Stimulated activated CD8-positive, alpha-beta memory T cell treated with anti-CD3 and anti-CD28 coated beads, Interleukin-15, amount 100 ng/mL, for 48 hours (primary cell): ENCODE measurements at places on chromosomes 11 and 22.

DNA sequence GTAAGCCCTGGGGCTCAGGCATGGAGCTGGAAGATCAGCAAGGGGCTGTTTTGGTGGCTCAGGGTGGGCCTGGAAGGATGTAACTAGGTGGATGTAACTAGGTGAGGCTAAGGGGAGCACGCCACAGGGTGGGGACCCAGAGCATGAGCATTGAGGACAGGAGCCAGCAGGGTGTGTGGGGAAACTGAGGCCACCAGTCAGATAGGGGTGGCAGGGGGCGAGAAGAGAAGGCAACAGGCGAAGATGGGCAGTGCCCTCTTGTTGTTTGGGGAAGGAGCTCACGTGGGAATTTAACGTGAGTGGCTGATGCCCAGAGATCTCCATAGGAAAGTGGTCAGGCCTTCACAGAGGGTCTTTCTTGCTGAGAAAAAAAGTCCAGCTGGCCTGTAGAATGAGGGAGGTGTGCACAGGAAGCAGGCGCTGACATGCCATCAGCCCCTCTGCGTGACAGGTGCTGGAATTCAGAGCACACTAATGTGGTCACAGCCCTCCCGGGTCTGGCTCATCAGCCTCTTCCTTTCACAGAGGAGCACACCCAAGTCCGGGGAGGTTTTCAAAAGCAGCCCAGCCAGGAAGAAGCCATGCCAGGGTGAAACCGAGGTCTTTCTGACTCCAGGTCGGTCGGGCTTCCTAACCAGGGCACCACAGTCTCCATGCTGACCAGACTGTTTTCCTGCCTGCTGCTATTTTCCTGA is 54.6 kb upstream of the PAX6 start:
- DNase-seq: no peak

DNA sequence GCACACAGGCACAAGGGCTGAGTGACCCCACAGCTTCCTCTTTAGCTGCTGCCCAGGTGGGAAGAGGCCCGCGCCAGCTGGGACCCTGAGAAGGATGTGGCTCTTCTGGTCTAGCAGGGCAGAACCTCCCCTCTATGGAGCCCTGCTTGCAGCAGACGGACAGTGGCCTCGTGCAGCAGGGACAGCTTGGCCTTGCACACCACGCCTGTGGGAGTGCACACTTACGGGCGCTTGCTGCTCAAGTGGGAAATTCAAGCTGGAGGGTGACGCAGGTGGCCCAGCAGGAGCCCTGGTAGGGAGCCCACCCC is 971.4 kb downstream of the BRD1 start:
- no peak for DNase-seq

DNA sequence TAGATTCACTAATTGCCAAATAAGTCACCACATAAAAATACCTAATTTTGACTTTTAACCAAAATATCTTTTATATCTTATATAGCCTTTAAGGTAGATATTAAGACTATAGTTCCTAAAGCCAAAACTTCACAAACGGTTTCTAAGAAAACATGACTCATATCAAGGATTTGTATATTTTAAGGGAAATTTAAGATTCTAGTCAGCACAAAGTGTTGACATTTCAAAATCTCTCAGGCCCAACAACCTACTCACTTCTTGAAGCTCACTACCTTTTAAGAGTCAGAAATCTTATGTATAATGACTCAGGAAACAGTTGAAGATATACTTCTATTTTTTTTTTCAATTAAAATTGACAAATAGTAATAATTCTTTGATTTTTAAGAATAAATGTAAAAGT is 221.9 kb downstream of the SBF2 start:
- DNase-seq: no peak

GRCh38 chr22:39722032-39722325 is 151.4 kb downstream of the CACNA1I start:
- DNase-seq: no peak

- DNase-seq: no peak
These were observed 26.3 kb downstream of the MEI1 start for GRCh38 chr22:41725510-41726110.

DNA sequence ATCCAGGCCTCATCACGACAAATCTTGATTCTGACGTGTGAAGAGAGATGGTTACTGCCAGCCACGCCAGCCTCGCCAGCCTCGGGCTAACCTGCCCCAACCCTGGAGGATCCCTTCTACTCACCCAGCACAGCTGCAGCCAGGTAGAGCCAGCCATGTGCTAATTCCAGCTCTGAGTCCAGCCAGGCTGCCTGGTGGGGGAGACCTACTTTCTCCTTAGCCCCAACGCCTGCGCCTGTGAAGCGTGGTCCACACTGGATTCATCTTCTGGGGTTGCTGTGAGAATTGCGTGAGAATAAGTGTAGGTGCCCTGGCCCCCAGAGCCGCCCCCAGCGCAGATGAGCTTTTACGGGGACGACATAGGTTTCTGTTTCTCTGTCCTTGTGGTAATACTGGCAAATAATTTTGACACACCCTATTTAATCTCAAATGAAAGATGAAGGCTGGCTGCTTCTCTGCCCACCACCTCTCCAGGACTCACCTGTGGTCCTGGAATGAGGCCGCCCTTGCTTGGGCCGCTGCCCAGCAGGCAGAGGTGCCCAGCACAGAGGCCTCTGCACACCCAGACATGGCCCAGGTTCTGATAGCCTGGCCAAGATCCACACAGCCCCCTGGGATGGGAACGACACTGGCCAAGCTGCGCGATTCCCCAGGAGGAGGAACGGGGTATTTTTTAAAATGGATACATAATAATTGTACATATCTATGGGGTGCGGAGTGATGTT is 528.4 kb downstream of the TBC1D22A start:
- no peak for DNase-seq

DNA sequence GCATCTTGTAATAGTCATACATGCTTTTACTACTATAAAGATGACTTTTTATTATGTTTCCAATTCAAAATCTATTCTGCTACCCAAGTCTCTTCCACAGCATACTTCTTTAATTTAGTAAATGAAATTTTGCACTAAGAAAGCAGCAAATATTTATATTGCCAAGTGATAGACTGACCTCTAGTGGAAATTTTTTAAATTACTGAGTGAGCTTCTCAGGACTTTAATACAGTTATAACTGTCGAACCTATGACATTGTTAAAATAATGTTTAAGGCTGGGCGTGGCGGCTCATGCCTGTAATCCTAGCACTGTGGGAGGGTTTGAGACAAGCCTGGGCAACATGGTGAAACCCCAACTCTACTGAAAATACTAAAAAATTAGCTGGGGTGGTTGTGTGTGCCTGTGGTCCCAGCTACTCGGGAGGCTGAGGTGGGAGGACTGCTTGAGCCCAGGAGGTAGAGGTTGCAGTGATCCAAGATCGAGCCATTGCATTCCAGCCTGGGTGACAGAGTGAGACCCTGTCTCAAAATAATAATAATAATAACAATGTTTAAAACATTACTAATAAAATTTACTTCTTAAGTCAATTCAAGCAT is 27.3 kb downstream of the STK33 start:
- DNase-seq: no peak

DNA sequence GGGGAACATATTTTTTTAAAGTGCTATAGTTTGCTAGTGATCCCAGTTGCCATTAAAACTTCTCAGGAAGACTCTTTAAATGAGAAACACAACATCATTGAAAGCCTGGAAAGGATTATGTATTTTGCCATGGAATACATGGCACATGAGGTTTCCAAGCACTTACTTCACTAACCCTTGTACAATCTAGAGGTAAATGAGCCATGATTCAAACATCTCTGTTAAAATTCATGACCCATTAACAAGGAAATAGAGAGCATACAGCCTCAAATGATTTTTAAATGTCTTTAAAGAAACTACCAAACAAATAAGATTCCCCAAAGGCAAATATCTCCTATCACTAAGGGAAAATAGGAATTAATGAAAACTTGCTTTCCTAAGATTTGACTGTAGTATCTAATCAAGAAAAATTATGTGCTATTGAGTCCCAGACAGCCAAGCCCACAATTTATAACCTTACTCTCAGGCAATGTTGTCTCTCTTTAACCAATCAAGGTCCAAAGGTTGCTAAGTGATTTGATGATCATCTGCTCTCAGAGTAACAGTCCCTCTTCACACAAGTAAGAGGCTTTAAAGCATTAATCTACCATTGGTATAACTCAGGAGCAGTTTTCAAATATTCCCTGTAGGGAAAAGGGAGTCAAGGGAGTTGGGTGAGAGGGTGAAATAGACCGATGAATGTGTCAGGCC is 92.0 kb upstream of the DDI1 start:
- no peak for DNase-seq

- no peak for DNase-seq
These were observed 78.6 kb downstream of the RTL6 start for GRCh38 chr22:44419429-44419828.

- DNase-seq: no peak
These were observed 14.4 kb upstream of the CDC42EP1 start for GRCh38 chr22:37545703-37546436.

DNA sequence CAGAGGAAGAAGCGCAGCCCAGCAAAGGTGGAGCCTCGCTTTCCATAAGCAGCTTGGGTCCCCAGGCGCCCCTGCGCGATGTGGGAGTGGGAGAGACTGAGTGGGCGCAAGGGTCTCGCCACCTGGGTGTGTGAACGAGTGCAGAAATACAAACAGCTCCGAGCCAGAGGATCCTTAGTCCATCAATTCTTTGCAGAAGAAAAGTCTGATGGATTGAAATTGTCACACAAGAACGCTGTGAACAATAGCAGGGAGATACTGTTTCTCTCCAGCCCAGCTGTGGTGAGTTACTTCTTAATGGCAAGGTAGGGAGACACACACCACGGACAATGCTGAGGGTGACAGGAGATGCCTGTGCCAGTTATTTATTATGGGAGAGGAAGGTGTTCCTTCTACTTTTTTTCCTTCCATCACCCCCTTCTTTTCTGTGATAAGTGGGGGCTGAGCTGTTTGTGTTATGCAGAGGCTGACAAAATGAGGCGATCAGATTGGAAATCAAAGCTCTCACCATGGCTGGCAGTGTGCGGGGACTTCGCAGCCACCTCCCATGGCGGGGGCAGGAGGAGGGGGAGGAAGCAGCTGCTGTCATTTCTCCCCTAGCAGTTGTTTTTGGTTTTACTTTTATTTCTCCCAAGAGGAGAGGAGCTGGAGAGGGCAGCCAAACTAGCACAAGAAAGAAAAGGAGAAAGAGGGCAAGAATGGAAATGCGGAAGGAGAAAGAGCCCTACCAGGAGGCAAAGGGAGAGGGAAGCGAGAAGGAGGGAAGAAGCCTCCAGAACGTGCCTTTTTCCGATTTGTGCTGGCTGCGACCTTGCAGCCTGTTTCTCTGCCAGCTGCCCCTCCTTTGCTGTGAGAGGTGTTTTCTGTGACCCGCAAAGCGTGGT is 755.8 kb downstream of the NTM start:
- no peak for DNase-seq

DNA sequence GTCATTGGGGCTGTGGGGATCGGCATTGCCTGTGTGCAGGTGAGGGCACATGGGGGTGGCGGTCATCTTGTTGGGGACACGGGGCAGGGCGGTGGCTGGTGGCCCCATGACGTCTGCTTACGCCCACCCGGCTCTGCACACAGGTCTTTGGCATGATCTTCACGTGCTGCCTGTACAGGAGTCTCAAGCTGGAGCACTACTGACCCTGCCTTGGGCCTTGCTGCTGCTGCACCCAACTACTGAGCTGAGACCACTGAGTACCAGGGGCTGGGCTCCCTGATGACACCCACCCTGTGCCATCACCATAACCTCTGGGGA is 4.4 kb downstream of the POLR2L start:
- DNase-seq: no peak

GRCh38 chr11:128528294-128528693 is 59.1 kb downstream of the ETS1 start:
- DNase-seq: no peak

GRCh38 chr11:117356126-117356890 is 28.7 kb downstream of the CEP164 start:
- no peak for DNase-seq
